Omental fat pad (tissue), 4 donors: ENCODE measurements at places on chromosomes 11 and 22.

- DNase-seq = no peak
Measured at GRCh38 chr11:80096736-80097135, 655.9 kb upstream of the TENM4 start.

DNA sequence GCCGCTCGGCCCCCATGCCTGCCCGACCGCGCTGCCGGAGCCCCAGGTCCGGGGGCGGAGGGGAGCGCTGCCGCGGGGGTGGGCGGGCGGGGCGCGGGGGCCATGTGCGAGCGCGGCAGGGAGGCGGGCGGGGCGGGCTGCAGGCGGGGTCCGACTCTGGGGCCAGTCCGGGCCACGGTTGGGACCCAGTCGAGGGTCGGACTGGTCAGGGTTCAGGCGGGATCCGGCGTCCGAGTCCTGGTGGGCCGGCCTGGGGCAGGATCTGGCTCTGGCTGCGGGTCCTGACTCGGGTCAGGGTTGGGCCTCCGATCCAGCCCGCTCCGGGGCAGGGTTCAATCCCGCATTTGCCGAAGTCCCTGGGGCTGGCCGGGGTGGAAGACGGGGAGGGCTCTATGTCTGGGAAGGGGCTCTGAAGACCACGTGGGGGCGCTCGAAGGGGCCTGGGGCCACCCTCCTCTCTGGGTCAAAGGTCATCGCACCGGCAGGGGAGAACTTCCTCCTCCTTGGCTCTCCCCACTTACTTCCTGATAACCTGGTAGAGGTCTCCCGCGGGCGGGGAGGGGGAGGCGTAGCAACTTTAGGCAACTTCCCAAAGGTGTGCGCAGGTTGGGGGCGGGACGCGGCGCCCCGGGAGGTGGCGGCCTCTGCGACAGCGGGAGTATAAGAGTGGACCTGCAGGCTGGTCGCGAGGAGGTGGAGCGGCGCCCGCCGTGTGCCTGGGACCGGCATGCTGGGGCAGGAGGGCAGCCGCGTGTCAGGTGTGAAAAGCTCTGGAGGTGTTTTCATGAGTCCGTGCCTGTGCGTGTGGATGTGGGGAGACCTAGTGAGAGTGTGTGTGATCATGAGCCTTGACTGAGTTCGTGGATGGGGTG, 603 bp downstream of the ESRRA start:
- DNase-seq = no peak

DNA sequence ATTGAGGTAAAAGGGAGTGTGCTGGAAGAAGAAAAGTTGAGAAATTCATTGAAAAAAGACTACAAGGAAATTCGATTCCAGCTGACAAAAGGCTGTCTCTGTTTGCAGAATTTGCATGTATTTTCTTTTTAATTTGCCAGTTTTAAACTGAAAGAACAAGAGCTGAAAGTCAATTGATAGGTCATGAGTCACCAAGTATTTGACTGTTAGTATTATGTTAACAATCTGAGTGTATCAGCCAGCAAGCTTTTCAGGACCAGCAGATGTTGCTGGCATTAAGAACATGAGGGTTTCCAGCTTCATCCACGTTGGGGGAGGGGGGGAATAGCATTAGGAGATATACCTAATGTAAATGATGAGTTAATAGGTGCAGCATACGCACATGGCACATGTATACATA, 726.7 kb downstream of the METTL15 start:
- no peak for DNase-seq

DNA sequence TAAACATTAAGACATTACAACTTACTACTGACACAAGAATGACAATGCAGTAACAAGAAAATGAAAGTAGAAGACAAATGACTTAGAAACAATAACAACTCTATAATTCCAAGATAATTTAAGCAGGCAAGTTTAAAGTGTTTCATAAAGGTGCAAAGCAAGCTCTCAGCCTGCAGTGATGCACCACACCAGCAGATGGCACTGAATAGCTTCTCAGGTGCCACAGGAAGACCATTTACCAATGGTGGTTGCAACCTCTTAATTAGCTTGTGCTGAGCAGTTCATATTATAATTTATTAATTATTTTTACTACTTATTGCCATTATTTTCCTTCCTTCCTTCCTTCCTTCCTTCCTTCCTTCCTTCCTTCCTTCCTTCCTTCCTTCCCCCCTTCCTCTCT, 60.6 kb downstream of the NXPE2 start:
- no peak for DNase-seq

- DNase-seq = no peak
Measured at GRCh38 chr11:13338019-13338426, 60.4 kb downstream of the BMAL1 start.
